ENCODE measurements at places on chromosomes 3 and 15.

DNA sequence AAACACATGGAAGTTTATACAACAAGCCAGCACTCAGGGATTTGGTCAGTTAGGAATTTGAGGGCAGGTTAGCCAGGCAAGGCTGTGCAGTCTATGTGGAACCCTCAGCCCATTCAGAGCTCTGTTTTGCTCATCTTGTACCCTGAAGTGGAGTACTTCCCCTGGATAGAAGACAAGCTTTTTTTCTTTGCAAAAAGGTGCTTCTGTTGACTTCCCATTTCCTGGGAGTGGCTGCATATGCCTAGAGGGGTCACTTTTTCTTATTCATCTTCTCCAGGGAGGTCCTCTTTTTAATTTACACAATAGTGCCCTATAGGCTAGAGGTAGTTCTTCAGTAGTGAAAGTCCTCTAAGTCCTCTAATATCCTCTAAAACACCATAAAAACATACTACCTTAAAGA is 225.0 kb upstream of the P2RY1 start:
- no peak for DNase-seq

GRCh38 chr15:100082761-100083402 is 258.9 kb downstream of the ADAMTS17 start:
- DNase-seq = no peak

DNA sequence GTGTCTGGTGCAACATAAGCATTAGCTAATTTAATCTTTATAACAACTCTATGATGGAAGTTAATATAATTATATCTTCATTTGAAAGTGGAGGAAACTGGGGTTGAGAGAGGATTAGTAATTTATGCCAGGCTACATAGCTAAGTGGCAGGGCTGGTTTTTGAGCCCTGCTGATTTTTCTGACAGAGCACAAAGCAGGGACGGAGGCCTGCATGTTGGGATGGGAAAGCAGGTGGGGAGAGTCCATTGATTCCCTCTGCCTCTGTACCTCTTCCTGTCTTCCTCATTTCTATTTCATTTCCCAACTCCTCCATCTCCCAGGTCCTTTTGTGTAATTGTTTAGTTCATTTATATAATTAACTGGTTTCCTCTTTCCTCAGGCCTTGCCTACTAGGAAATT is 251.6 kb upstream of the ZPLD1 start:
- DNase-seq = no peak

DNA sequence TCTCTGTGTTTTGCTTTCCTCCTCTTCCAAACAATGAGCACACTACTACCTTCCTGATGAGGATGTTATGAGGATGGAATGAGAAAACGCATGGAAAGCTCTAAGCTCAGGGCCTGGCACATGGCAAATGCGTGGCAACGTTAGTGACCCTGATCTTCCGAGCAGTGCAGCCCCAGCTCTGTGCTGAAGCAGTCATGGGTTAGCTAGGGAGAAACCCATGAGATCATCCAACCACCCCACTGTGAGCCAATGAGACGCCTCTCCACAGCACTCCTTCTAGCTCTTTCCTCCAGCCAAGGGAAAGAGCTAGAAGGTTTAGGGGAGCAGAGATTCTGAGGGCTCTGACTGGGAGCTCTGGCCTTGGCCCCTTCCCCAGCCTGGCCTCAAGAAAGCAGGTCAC is 4.5 kb downstream of the CPN2 start:
- DNase-seq = no peak

DNA sequence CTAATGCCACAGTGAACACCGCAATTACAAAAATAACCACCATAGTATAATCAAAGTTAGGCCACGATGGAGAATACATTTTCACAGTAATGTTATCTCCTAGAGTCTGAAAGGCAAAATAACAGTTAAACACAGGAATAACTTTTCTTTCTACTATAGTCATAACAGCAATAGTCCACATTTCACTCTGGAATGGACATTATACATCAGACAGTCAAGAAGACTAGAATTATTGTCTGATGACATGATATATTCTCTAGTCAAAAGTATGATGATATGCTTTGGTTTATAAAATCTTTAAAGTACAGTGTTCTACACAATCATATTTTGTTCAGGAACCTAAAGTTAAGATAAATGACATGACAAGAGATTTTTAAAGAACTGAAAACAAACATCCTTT is 18.0 kb downstream of the SPPL2A start:
- no peak for DNase-seq

- no peak for DNase-seq
These were observed 218.9 kb downstream of the PDZRN3 start for GRCh38 chr3:73405853-73406252.

- DNase-seq = no peak
These were observed 4.8 kb upstream of the PLXNB1 start for GRCh38 chr3:48434591-48435222.

DNA sequence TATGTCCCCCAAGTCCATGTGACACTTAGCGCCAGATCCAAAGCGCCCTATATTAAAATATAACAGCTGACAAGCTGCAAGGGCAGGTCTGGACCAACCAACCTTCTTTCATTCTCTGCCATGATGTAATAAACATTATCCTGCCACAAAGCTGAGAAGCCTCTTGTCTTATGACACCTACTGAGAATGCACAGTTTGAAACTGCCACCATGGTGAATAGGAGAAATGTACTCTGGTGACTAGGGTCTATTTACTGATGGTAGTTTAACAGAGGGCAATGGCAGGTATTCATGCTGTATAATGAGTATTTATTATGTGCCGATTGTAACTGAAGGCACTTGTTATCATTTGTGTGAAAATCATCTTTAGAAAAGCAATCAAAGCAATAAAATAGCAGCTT is 634.0 kb downstream of the OTOL1 start:
- no peak for DNase-seq

- no peak for DNase-seq
These were observed 132.0 kb upstream of the SYNPR start for GRCh38 chr3:63146154-63146553.

GRCh38 chr3:44236485-44236908 is 5.2 kb upstream of the TOPAZ1 start:
- no peak for DNase-seq

DNA sequence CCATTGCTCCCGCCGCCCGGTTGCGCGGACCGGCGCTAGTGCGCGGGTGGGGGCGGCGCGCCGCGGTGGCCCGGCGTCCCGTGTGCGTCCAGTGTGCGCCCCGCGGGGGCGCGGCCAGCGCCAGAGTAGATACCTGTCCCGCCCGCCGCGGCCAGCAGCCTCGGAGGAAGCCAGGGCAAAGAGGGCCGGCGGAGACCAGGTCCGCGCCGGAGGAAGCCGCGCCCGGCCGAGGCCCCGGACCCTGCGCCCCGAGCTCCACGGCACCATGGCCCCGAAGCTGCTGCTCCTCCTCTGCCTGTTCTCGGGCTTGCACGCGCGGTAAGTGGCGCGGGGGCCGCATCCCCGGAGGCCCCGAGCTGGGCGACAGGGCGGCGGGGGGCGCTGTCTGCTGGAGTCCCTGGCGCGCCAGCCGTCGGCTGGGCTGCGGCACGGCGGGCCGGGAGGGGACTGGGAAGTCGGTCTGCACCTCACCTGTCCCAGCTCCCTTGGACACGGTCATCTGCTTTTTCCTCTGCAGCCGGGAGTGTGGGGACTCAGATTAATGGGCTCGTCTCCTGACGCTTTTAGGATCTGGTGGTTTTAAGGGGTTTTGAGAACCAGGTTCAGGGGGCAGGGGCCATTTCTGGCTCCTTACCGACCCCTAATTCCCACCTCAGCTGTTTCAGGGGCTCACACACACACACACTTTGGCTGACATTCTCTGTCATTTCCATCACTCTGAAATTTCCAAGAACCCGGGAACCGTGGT is 464 bp downstream of the GABRG3 start:
- no peak for DNase-seq

GRCh38 chr3:45580112-45580765 is 14.3 kb upstream of the LIMD1 start:
- DNase-seq = no peak

GRCh38 chr3:29690686-29691353 is 409.9 kb downstream of the RBMS3 start:
- no peak for DNase-seq

DNA sequence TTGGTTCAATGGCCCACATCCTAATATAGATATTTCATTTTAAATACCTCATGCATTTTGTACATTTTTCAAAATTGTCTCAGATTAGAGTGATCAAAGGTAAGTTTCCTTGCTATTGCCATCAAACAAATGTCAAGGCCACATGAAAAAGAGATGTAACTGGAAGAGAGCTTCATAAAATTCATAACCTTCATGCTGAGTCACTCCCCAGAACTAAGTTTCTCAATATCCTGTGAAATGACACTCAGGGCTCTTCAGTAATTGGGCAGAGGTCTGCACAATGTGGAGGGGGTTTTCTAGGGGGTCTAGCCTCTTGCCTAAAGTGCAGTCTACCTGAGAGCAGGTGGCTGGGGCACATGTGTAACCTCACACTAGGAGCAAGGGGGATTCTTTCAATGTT is 152.2 kb upstream of the SLC2A2 start:
- DNase-seq = no peak

- no peak for DNase-seq
These were observed 122.2 kb downstream of the SYNPR start for GRCh38 chr3:63400246-63400860.

GRCh38 chr3:147049821-147050220 is 356.5 kb downstream of the ZIC4 start:
- DNase-seq = no peak
